ENCODE measurements at places on chromosomes 1 and 21.

GRCh38 chr1:151832318-151832980, 847 bp upstream of the RORC start:
- no peak for DNase-seq

DNA sequence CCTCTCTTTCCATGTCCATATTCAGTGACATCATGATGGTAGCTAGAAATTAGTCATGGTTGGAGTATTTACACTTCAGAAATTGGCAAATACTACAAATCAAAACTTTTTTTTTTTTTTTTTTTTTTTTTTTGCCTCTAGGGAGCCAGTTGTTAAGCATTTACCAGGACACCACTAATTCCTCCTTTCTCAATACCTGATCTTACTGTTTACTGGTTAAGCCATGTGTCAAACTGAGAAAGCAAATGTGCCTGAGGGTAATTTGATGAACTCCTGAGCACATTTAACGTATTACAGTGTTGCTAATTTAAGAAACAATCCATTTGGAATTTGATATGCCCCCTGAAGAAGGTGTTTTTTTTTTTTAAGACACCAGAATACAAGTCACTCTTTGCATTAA, 94.4 kb downstream of the DNM3 start:
- DNase-seq = no peak

DNA sequence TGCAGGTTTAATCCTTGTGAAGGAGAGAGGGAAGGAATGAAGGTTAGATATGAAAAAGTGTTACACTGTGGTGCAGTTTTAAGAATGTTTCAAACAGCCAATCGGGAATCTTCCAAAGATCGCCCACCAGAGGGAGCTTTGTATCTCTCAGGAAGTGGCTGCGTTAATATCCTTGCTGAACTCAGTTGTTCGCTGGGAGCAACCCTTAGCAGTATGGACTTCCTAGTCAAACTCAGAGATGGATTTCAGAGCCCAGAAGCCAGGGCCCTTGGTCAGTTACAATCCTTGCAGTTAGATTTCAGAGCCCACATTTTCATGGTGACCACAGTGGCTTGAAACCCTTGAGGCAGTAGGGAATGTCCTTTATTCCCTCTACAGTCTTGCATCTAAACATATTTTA, 136.2 kb downstream of the NTNG1 start:
- peak; percentile 14 for DNase-seq

GRCh38 chr1:111559736-111560279, 56.4 kb upstream of the ADORA3 start:
- no peak for DNase-seq

All from hematopoietic multipotent progenitor cell treated with erythropoietin and hydrocortisone succinate and interleukin-3 and kit ligand, for 8 days (in vitro differentiated cells).